Fibroblast of lung (primary cell): ENCODE measurements at places on chromosomes 7 and 10.

DNA sequence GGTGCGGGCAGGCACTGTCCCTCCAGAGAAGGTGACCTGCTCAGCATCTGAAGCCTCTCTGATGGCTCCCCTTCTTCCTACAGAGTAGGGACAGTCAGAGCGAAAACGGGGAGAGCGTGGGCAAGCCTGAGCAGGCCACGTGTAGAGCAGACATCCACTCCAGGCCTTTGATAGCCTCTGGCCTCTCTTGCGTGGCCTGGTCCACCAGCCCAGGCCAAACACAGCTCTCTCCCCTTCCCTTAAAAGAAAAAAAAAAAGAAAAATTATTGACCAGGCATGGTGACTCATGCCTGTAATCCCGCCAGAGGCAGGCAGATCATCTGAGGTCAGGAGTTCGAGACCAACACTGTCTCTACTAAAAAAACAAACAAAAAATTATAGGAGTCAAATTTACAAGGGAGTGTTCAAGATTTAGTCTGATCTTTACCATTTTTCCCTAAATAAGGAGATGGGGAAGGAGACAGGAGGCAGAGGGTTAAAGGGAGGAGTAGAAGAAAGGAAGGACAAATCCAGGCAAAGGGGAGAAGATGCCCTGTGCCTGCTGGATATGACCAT is 84.8 kb downstream of the PLXNA4 start:
- no peak for DNase-seq

DNA sequence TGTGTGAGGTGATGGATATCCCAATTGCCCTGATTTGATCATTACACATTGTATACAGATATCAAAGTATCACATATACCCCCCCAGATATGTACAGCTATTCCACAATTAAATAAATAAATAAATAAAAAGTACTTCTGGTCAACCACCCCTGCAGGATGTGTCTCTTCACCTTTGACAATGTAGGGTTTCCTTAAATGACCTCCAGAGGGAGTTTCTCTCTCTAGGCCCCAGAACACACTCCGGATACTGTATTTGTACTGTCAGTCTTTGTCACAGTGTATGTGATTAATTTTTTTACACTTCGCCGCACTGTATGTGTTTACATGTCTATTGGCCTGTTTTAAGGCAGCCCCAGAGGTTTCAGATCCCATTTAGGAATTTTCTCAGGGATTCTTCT is 123.6 kb downstream of the ADCYAP1R1 start:
- DNase-seq, result no peak

DNA sequence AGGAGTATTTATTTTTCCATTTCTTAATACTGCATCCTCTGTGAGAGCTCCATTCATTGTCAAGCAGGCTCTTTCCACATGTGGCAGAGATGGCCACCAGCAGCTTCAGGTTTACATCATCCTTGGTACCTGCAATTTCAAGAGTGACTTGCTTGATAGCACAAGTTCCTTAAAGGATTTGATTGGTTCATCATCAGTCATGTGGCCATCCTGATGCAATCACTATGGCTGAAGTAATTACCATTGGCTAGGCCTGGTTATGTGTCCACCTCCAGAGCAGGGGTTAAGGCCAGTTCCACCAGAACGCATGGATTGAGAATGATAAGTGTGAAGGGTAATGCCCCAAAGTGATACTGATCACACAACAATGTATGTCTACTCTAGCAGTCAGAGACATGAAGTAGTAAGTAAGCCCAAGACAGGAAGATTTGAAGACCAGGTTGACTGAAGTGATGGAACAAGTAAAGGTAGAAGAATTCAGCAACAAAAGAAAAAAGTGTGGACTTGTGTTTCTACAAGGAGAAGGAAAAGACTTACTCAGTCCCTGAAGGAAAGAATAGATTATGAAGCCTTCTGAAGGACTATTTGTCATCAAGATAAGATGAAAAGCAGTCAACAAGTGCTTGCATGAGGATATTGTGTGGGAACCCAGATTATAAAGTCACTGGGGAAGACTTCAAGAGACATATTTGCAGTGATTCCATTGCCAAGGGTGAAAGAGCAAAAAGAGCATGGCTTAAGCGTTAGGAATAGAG is 26.4 kb upstream of the PRKAR2B start:
- DNase-seq, result no peak

- DNase-seq, result peak; percentile 86
Observed at GRCh38 chr7:43481902-43482678, 100.8 kb upstream of the STK17A start.

DNA sequence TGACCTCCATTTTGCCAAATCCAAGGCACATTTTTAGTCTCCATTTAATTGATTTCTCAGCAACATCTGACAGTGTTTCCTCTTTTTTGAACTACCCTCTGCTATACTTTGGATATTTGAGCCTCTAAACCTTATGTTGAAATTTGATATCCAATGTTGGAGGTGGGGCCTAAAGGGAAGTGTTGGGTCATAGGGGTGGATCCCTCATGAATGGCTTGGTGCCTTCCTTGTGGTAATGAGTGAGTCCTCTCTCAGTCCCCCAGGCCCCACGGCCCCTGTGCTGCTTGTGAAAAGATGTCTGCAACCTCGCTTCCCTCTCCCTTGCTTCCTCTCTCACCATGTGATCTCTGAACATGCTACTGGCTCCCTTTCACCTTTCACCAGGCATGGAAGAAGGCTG is 96.8 kb upstream of the DGKB start:
- DNase-seq, result no peak

DNA sequence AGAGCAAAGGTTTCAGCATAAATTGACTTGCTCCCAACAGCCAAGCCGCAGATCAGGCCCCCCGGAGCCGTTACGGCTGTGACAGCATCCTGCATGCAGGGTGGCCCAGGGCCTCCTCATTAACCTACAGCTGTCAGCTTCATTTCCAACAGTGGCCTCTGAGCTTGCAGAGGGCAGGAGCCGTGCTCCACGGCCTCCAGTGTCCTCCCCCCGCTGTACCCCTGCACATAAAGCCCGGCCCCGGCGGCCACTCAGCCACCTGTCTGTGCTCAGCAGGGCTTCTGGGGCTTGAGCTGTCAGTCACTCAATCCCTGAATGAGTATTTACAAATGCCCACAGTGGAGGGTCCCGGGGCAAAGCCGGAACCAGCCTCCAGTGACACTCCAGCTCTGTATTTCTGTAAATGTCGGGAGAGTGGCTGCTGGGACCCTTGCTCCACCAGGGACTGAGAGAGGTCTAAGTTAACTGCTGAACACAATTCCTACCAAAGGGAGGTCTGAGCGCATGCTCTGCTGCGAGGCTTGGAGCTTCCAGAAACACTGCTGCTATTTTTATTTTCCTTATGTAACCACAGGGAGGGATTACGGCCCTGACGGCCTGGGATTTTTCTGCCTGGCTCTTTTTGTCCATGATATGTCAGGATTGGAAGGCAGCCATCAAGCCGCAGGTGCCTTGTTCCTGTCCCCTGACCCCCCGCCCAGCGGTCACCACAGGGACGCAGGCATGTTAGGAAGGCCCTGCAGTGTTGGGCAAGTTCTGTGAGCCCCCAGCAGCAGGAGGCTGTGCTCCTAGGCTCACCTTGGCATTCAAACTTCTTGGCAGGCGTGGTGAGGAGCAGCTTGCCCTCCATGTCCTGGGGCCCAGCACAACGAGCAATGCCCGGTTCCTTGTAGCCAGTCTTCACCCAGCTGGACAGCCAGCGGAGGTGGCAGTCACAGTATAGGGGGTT is 165.0 kb downstream of the SLIT1 start:
- DNase-seq, result no peak

- DNase-seq, result no peak
Observed at GRCh38 chr10:7003831-7004395, 406.9 kb downstream of the SFMBT2 start.

GRCh38 chr7:127946111-127946510 is 85.1 kb downstream of the LRRC4 start:
- no peak for DNase-seq

DNA sequence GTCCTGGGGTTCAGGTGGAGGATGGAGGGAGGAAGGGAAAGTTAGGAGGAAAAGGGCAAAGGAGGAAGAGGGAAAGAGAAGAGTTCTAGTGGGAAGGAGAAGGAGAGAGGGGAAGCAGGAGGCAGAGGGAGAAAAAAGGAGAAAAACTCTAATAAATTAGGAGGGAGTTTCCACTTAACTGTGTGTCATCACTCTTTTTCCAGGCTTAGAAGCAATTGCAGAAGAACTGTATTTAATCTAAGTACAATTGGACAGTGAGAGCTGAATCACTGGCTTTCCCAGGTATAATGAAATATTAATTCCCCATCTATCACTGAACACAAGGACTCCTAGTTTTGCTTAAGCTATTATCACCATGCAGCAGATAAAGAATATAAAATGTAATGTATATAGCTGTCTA is 76.8 kb downstream of the CREB3L2 start:
- DNase-seq, result no peak

GRCh38 chr10:132904814-132905649 is 37.3 kb downstream of the CFAP46 start:
- DNase-seq, result no peak

DNA sequence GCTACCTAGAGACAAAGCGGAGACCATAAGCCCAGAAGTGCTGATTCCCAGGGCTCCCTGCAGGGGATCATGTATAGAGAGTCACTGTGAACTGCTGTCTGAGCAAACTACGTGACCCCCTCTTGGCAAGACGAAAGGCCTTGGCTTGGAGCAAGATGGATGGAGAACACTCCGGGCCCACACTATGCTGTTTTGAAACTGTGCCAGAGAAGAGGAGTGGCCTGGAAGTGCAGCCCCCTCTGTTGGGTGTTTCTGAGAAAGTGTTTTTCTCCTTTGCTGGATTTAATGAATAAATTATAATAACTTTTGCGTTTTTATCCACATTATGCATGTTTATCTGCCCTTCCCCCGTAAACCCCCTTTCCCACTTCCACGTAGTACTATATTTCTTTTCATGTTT is 639.3 kb upstream of the GALNT17 start:
- no peak for DNase-seq
